ENCODE measurements at places on chromosomes 1 and 21. TPM values are rescaled to one million over a fixed set of nuclear protein-coding genes. Genes with fewer than 3 reads are reported as not detected.

Gene ASPM
- total RNA-seq, result 92.8 TPM

Gene DENND2D
- total RNA-seq, result 329 TPM

Gene KCNE2
- not detected for total RNA-seq

Gene DEPDC1
- 24.5 TPM for total RNA-seq

Gene PRDM2
- 63.1 TPM for total RNA-seq

Gene ZBTB8A
- 0.20 TPM for total RNA-seq

Gene ERO1B
- total RNA-seq, result 2.6 TPM

Gene SV2A
- total RNA-seq, result 7.7 TPM

Gene AMY1A
- total RNA-seq, result not detected

Gene DCDC2B
- 0.10 TPM for total RNA-seq

Gene EPHB2
- total RNA-seq, result not detected

Gene CTH
- 2.0 TPM for total RNA-seq

Gene LIN28A
- total RNA-seq, result not detected

Gene ERVH48-1
- 5.4 TPM for total RNA-seq

Gene VHLL
- 0.52 TPM for total RNA-seq

Gene UMODL1
- 0.21 TPM for total RNA-seq

Gene GPR52
- total RNA-seq, result 1.9 TPM

Gene KCNK1
- 0.67 TPM for total RNA-seq

Gene OBSCN
- total RNA-seq, result 21.8 TPM

Gene ARL8A
- 53.8 TPM for total RNA-seq
